ENCODE measurements at places on chromosomes 7 and 10.

DNA sequence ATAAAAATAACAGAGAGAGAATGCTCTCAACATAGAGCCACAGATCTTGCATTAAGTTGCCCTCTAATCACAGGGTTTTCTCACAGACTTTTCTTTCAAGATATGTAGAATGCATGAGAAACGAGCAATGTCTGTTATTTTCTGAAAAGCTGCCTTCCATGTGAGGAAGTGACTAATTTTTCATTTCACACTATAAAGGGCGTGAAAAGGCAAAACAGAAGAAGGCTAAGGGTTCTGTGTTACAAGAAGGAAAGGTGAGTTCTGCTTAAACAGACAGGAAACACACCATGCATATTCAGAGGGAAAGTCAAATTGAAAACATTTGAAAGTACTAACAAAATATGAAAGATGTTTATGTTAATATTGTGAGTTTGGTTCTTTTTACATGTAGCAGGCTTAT, 189.2 kb downstream of the SEMA3D start:
- no peak for DNase-seq

GRCh38 chr10:69929575-69929974, 123.1 kb upstream of the MACROH2A2 start:
- DNase-seq: no peak

DNA sequence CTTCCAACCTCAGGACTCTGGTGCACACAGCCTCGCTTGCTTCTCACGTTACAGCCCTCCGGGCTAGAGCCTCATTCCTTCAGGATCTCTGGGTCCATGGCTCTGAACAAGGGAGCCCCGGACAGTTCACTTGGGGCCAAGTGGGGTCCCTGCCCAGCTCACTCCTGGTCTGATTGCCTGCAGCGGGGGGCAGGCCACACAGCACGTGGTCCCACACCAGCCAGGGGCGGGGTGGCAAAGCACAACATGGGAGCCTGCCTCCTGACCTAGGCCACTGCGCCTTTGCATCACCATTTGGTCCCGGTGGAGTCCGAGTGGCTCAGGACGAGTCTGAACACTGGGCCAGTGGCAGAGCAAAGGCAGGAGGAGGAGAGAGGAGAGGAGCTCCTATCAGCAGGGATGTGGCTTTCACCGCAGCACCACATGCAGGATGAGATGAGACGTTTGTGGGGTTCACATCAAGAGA, 13.4 kb upstream of the CRYGN start:
- DNase-seq: no peak

GRCh38 chr7:25482631-25483030, 254.3 kb upstream of the NPVF start:
- DNase-seq: no peak

DNA sequence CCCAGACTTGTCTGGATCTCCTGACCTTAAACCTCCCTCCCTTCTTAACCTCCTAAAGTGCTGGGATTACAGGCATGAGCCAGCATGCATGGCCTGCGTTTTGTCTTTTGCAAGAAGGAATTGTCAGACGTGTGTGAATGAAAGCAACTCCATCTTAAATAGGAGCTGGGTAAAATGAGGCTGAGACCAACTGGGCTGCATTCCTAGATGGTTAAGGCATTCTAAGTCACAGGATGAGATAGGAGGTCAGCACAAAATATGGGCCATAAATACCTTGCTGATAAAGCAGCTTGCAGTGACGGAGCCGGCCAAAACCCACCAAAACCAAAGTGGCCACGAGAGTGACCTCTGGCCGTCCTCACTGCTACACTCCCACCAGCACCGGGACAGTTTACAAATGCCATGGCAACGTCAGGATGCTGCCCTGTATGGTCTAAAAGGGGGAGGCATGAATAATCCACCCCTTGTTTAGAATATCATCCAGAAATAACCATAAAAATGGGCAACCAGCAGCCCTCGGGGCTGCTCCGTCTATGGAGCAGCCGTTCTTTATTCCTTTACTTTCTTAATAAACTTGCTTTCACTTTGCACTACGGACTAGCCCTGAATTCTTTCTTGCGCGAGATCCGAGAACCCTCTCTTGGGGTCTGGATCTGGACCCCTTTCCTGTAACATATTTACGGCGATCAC, 41.2 kb upstream of the SDK1 start:
- peak; percentile 79 for DNase-seq

DNA sequence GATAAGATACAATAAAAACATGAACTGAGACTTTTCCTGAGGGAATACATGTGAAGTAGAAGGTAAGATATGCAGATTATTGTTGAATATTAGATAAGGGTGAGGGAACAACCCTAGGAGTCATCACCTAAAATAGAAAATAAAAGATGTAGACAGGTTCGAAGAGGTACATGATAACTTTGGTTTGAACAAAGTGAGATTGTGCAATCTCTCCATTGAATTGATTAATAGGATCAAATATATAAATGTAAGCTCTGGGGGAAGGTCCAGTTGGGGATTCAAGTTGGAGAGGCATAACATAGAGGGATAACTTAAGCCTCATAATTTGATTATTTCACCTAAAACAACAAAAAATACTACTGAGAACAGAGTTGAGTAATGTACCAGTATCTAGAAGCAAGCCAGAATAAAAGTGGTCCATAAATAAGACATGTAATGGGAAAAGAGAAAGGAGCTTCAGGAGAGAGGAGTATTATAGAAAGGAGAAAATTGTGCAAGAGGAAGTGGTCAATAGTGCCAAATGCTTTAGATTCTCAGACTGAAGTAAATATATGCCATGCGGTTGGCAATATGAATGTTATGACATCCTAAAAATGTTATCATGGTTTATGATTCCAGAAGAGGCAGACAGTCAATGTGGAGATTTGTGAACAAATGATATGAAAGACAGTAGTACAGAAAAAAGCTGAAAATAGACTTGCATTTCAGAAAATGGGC, 282.3 kb upstream of the CHRM2 start:
- no peak for DNase-seq

DNA sequence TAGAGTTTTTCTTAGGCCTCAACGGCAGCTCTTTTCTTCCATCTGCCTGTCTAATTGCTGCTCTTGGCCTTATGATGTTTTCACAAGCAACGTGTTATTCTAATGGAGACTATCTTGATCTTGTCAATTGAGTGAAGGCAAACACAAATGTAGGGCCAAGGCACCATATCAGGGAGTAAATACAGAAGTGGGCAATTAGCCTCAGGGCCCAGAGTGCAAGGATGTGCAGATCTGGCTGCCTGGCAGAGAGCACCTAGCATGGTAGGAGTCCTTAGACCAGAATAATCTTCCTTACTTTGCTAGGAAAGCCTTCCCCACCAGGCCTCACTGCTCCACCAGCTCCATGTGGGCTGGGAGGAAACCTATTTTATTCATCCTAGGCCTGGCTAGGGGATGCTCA, 590.9 kb downstream of the LRMDA start:
- no peak for DNase-seq

DNA sequence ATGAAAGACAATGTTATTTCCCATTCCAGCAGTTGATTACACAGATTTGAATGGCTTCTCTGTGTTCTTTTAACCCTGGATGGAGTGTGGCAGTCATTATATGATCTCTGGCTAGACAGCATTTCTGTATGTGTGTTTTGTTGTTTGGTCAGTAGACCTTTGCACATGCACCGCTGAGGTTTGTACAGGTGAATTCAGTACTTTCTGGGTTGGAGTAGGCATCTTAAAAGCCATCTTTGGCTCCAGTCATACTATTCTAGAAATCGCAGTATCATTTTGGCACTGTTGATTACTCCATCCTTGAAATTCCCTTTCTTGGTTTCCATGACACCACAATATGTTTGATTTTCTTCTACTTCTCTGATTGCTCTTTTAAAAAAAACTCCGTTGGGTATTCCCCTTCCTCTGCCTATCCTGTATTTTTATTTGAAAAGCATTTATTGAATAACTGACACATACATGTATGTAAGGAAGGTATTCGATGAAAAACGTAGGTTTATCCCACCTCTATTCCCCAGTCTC, 29.9 kb downstream of the TAS2R41 start:
- DNase-seq: no peak

DNA sequence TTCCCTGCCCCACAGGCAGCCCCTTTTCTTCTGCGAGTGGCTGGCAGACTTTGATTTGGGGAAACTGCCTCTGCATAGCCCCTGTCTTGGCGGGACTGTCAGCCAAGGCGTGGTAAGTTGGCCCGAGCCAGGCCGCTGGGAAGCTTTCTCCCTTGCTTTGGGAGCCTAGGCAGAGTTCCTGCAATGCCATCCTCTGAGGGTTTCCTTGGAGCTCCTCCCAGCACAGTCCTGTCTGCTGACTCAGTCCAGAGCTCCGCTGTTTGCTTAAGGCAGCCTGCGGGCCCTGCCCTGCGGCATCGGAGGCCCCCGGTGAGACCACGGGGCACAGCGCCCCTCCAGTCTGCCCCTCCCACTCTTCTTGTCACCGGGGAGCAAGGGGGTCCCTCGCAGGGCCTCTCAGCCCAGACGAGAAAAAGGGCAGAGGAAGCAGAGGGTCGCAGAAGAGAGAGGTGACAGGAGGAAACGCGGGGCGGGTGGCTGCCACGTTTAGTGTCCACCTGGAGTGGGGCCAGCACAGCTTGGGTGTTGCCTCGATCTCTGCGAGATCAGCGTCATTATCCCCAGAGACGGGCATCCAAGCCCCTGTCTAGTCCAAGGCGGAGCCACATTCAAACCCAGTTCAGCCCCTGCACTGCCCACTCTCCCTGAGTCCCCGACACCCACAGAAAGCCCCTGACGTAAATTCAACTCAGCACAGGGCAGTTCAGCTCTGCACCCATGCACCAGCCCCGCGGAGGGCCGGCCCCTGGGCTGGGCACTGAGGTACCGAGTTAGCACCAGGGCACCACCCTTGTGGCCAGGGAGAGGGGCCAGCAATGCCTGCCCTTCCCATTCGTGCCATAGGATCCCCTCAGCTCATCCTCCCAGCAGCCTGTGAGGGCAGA, 59.0 kb upstream of the CHST15 start:
- DNase-seq: peak; percentile 89

DNA sequence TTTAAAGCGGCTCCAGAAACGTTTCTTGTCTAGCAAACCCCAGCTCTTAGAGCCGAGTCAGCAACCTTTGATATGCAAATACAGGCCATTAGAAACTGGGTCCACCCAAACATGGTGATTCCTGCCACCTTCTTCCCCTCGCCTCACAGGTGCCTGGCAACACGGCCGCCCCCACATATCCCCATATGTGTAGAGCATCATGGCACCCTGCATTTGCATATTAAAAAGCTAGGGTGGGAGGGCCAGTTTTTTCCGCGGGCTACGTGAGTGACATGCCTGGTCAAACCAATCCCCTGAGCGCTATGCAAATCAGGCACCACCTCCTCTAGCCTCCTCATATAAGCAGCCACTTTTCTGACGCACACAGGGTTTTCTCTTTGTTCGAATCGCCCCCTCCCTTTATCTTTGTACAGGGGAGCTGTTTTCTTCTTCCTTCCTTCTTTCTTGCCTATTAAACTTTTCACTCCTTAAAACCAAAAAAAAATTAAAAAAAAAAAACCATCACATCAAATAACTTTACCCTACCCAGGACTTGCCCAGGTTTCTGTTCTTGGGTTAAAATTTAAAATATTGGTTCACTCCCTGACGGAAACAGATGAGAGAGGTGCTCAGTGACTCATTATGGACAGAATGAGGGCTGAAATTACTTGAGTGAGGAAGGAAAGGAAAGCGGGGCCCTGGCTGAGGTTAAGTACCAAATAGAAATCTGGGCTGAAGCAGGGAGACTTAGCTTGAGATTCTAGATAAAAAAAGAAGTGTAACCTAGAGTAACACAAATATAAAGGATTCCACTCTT, 59.8 kb downstream of the COA1 start:
- DNase-seq: peak; percentile 78

DNA sequence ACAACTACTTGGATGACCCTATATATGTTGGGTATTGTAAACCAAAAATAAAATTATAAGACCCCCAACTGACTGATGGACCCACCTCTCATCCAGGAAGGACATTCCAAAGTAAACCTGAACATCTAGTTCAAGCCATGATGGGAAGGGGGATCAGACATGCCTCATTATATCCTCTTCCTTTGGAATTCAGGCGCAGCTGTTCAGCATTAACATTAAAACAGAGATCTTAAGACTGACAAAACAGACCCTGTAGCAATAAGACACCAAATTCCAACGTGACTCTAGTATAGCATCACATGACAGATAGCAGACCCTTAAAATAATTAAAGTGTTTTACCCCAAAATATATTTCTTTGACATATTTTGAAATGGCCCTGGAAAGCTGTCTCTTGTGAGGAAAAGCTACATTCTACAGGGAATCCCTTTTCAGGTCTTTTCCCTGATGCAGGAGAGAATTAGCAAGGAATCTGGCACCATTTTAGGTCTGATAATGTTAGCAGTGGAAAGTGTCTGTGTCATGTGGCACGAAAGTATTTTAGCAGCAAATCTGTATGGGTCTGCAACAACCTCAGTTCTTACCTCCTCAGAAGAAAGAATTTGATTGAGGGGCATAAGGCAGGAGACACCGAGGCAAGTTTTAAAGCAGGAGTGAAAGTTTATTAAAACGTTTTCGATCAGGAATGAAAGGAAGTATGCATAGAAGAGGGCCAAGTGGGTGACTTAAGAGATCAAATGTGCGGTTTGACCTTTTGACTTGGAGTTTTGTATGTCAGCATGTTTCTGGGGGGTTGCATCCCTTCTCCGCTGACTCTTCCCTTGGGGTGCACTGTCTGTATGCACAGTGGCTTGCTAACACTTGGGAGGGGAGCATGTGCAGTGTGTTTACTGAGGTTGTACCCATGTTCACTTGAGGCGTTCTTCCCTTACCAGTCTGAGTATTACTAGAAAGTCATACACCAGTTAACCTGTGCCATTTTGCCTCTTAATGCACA, 236.6 kb upstream of the PPP1R3A start:
- no peak for DNase-seq

GRCh38 chr10:118209215-118209614, 132.9 kb downstream of the FAM204A start:
- no peak for DNase-seq

- DNase-seq: no peak
Measured at GRCh38 chr10:43054593-43054992, 22.3 kb upstream of the RET start.
